ENCODE measurements at places on chromosomes 2 and 18. TPM values are rescaled to one million over a fixed set of nuclear protein-coding genes. Genes with fewer than 3 reads are reported as not detected.

MYO3B gene
- not detected for total RNA-seq

NAT8 gene
- not detected for total RNA-seq

TXNDC2 gene
- 0.33 TPM for total RNA-seq

ALPI gene
- total RNA-seq, result 0.17 TPM

TLX2 gene
- 0.99 TPM for total RNA-seq

Measured in esophagus muscularis mucosa (tissue), 4 donors.